ENCODE measurements at places on chromosomes 12 and 14.

DNA sequence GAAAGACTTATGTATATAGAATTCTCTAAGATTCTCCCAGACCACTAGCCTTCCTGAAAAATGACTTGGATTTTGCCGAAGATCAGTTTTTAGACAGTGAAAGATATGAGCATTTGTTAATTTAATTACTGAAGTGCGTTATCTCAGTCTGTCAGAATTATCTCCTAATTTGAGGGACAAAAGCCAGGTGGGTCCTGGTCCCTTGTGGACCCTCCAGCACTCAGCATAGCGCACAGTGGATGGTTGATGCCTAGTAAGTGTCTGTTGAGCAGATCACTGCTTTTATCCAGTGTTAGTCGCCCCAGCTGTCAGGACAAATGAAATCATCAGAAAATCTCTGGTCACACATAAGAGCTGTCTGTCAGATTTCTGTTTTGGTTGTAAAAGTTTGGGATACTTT, 80.4 kb downstream of the EML1 start:
- no peak for DNase-seq

DNA sequence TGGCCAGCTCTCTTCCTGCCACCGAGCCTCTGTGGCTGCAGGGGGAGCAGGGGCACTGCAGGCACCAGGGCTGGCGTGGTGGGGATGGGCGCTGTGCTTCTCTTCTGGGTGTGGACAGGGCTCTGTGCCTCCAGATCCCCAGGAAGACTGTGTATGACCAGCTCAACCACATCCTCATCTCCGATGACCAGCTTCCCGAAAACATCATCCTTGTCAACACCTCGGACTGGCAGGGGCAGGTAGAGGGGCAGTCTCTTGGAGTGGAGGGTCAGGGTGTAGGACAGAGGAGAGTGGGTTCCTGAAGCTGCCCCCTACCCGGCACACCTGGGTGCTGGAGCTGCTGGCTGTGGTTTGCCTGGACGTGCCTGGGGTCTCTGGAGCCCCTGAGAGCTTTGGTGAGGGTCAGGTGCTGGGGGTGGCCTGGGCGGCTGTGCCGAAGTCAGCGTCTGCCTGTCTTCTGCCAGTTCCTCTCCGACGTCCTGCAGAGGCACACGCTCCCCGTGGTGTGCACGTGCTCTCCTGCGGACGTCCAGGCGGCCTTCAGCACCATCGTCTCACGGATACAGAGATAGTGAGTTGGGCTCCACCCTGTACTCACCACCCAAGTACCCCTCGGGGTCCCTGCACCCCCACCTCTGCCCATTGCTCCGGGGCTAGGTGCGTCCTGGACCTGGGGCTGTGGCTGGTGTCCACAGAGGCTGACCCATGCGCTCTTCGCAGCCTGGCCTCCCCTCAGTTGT, 15.8 kb upstream of the TEX22 start:
- DNase-seq = no peak

DNA sequence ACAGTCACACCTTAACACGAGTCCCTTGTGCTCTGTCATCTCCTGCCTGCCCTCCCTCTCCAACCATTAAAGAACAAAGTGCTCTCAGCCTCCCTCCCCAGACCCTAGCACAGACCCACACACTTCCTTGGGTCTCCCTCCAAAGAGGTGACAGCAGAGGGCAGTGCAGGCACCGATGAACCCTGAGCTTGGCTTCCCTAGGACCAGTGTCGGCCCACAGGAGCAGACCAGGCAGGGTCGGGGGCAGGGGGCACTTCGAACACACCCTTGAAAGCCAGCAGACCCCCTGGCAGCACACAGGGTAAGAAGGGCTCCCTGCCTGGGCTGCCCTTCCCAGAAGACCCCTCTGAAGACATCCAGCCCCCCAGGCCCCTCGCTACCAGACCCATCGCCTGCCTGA, 7.0 kb downstream of the CDK2AP1 start:
- DNase-seq = no peak

DNA sequence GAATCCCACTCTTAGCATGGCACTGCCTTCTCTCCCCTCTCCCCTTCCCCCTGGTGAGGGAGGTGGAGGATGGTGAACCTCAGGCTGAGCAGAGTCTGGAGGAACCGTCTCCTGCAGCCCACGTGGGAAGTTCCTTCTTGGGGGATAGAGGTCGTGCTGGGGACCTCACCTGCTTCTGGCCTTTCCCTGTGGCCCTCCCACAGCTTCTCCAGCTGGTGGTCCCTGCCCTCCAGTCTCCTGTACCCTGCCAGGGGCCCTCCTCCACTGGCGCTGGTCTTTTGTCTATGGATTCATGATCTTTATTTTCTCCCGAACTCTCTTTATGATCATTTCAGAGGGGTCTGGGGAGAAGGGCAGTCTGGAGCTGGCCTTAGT, 9.0 kb upstream of the MTA1 start:
- DNase-seq = no peak

- no peak for DNase-seq
These were observed 73.2 kb downstream of the KIF21A start for GRCh38 chr12:39369756-39370155.

- no peak for DNase-seq
These were observed 32.0 kb upstream of the SEL1L start for GRCh38 chr14:81565441-81566290.

All from stimulated activated CD8-positive, alpha-beta memory T cell treated with anti-CD3 and anti-CD28 coated beads, Interleukin-4, amount 100 ng/mL, for 1 hour (primary cell).